ENCODE measurements at places on chromosomes 13 and 19.
A peak's percentile ranks its signal among the peaks of the same experiment; 100 is the strongest.

GRCh38 chr13:109211616-109212015, 574.8 kb downstream of the IRS2 start:
- no peaks in the 10 kb centered on the region for H3K27me3 ChIP-seq
- DNase-seq = no peak
- no peaks in the 10 kb centered on the region for H3K4me1 ChIP-seq
- H3K27ac ChIP-seq = no peak overlapping the region

DNA sequence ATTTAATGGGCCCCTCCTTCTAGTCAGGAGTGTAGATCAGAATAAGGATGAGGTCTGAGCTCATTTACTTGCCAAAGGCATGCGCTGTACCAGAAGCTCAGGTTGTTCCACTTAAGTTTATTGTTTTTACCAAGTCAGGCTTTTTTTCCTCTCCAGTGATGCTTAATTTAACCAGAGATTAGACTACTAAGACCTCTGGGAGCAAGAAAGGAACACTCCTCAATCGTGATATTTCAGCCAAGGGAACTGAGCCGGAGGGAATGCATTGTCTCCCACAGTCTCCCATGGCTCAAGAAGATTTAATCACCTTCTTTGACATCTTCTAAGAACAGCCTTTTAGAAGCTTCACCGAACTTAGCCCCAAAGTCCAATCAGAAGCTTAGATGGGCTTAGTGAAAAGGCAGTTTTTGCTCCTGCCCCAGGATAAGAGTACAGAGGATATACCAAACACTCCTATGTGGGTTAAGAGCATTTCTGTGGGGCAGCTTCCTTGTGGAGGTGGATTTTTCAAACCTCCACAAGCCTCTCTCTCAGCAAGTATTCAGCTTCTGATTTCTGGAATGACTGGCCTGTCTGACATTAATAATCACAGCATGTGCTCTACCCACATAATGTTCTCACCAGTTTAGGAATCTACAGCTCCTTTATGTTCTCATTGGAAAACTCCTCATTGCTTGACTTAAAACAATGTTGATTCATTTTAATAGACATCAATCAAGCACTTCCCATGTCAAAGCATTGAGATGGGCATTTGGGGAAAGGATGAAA, 322.7 kb downstream of the SUCLA2 start:
- no peak overlapping the region for H3K27ac ChIP-seq
- no peaks in the 10 kb centered on the region for H3K27me3 ChIP-seq
- no peak for DNase-seq
- H3K36me3 ChIP-seq = no peaks in the 10 kb centered on the region
- no peak overlapping the region for H3K4me3 ChIP-seq

DNA sequence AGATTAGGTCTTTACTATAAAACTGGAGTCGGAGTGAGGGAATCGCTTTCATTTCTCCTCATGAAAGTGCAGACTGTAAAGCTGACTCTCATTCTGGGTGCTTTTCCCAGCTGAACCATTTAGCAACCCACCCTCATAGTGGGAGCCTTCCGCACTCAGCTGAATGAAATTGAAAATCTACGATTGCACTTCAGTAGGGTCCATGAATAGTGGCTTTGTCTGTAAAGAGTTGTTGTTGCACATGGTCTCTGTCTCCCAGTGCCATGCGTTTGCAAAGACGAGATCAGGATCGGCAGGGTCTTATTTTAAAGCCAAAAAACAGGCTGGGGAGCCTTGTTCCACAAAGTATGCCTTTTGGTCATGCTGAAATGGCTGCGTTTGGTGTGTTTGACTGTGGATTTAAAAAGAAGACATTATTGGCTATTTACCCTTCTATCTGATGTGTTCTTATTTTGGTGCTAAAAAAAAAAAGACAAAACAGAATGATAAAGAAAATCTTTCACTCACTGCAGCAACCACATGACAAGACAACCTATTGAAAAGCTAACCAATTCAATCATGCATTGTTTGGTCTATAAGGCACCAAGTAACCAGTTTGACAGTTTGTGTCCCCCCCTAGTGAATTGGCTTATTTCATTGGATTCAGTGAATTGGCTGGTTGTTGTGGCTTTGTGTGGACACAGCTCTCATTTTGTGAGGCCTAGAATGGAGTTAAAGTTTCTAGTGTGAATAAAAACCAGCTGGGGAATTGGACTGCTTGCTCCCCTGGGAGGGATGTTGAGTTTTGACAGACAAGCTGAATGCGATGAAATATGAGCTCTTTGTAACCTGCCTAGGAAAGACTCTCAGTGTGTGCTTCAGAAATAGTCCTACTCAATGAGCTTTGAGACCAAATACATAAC, 65.6 kb downstream of the ARHGAP35 start:
- H3K4me3 ChIP-seq = no peak overlapping the region
- peak overlapping the region; percentile 66 for H3K27ac ChIP-seq
- H3K36me3 ChIP-seq = peaks cover 3% of the 10 kb centered on the region
- peaks cover 63% of the 10 kb centered on the region for H3K4me1 ChIP-seq

DNA sequence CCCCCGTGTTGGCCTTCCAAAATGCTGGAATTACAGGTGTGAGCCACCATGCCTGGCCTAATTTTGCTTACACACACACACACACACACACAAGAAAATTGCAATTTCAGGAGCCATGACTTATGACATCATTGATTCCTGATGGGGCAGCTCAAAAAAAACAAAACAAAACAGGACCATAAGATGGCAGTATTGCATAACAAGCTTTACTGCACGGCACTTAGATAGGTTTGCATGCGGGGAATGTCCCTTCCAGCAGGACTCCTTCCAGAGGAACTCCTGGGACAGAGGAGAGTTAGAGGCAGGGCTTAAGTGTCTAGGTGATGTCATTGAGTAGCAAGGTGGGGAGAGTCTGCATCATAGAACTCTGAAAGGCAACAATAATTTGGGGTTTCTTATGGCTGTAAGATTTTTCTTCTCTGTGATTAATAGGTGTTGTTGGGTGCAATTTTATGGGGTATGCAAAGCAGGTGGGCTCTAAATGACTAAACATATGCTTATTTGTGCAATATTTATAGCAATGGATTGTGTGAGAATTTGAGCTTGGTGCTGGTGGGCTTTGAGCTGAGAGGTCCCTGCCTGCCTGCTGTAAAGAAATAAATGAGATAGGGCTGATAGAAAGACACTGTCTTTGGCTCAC, 9.0 kb upstream of the ACSBG2 start:
- DNase-seq = no peak
- no peaks in the 10 kb centered on the region for H3K4me1 ChIP-seq
- H3K27me3 ChIP-seq = no peaks in the 10 kb centered on the region
- H3K4me3 ChIP-seq = no peak overlapping the region

DNA sequence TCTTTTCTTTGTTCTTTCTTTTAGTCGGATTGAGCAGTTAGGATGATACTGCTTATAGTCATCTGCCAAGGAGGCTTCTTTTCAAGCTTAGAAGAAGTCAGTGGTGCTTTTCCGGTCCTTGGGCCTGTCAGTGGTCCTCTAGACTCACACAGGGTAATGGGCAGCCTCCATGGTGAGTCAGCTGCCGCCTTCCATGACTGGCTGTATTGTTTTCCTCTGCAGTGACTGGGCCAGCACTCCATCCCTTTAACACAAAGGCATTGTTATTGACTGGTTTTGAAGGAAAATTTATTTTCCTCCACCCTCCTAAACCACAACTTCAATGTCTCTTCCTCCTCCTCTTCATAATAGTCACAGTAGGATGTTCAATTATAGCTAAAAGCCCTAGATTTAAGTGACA, 47.1 kb upstream of the CNMD start:
- H3K4me1 ChIP-seq = no peaks in the 10 kb centered on the region
- H3K36me3 ChIP-seq = no peaks in the 10 kb centered on the region
- H3K27ac ChIP-seq = no peak overlapping the region
- H3K27me3 ChIP-seq = no peaks in the 10 kb centered on the region

DNA sequence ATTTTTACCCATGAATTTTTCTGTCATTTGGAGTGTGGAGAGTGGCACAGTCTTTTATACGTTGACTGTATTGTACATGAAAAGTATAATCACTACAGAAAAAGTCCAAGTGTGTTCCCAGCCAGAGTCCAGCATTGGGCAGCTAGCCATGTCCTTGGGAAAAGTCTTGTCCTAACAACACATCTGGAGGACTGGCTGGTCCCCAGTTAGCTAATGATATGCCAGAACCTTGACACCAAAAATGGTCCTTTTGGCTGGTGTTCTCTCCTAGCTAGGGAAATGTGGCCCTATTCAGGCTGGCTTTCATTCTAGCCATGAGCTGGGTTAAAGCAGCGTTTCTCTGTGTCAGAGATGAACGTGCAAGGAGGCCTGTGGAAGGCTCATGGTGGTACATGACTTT, 98.9 kb downstream of the ESD start:
- peak overlapping the region; percentile 41 for H3K27ac ChIP-seq
- DNase-seq = peak; percentile 84
- peaks cover 14% of the 10 kb centered on the region for H3K36me3 ChIP-seq
- peaks cover 10% of the 10 kb centered on the region for H3K4me1 ChIP-seq
- no peaks in the 10 kb centered on the region for H3K27me3 ChIP-seq
